A172 (cell line): ENCODE measurements at places on chromosomes 5 and 9. TPM values are rescaled to one million over a fixed set of nuclear protein-coding genes. Genes with fewer than 3 reads are reported as not detected.

LRRC19 gene
- not detected in 2 replicates for total RNA-seq

GRCh38 chr9:99169086-99169485, 52.7 kb downstream of the ALG2 start:
- no peak for DNase-seq

- no peak for DNase-seq
Measured at GRCh38 chr5:170006021-170006420, 25.7 kb upstream of the INSYN2B start.

DNA sequence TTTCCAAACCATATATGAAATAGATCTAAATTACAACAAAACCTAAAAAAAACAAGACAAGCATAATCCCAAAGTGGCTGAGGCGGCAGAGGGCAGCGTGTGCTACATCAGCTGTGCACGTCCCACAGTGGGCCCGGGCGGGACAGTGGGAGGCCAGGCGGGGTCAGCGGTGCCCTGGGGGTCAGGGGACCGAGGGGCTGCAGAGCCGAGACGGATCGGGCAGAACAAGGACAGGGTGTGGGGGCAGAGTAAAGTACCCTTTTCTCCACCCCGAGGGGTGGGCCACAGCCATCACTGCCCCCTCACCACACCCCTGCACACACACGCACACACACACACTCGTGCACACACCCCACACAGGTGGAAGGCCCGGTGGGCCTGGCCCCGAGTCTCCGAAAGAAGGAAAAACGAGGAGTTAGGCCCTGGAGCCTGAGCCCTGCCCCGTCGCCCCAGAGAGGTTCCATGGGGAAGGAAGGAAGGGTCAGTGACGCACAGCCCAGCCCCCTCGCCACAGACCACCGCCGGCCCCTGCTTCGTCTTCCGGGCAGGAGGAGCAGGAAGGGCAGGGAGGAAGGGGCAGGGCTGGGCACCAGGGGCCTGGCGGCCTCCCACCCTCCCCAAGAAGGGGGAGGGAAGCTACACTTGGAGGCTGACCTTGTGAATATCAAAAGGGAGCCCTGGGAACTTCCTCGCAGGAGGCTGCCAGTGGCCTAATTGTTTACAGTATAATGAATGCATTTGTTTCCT, 49.6 kb upstream of the UBAC1 start:
- DNase-seq: no peak

GRCh38 chr9:96607971-96608370, 11.7 kb downstream of the CDC14B start:
- no peak for DNase-seq

DNA sequence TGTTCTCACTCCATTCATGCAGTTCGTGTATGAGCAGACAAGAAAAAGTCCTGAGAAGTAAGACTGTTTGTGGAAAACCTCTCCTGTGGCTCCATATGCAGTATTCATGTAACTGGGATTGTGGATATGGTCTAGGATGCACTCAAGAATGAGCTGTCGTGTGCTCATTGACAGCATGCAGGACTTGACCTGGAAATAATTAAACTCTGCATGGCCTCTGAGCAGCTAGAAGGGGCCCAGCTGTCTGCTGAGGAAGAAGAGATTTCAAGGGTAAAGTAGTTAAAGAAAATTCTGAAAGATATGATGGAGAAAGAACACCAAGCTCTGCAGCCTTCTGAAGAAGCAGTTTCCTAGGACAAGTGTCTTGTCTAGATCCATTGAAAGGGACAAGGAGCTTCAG, 89.4 kb downstream of the KCTD16 start:
- DNase-seq: no peak
